Activated gamma-delta T cell treated with anti-CD3 and anti-CD28 coated beads, Interleukin-2, amount 50 U/mL, for 16 hours (primary cell): ENCODE measurements at places on chromosomes 2 and 18.

DNA sequence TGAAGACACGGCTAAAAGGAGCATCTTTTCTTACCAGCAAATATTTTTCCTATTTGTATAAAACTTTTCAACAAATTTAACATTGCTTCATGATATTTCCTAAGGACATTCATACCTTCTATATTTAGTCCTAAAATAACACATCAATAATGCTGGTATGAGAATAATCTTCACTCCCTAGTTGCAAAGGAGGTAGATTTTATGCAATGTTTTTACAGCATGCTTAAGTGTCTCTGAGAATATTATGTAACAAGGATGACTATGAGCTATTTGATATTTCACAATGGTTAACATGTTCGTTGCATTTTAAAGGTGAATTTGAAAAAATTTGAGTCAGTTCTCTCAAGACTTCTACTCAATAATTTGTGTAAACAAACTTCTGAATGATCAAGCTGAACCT, 506.7 kb downstream of the NUP35 start:
- DNase-seq: no peak

GRCh38 chr2:54360055-54360792, 95.9 kb upstream of the SPTBN1 start:
- DNase-seq: no peak

DNA sequence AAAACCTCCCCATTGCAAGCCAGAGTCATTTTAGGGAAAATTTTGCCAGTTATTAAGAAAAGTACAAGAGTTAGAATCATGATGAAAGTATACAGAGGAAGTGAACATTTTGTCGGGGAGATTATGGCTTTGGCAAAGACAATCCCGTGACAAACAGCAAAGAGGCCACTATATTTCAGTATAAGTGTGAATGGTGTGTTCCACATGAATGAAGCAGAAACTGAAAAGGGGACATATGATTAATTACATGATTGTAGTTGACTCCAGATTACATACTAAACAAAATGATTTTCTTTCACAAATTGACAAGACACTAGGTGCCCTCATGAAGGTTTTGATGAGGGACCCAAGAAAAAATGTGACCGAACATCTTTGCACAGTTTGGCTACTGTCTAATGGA, 42.0 kb downstream of the SP140 start:
- DNase-seq: no peak

DNA sequence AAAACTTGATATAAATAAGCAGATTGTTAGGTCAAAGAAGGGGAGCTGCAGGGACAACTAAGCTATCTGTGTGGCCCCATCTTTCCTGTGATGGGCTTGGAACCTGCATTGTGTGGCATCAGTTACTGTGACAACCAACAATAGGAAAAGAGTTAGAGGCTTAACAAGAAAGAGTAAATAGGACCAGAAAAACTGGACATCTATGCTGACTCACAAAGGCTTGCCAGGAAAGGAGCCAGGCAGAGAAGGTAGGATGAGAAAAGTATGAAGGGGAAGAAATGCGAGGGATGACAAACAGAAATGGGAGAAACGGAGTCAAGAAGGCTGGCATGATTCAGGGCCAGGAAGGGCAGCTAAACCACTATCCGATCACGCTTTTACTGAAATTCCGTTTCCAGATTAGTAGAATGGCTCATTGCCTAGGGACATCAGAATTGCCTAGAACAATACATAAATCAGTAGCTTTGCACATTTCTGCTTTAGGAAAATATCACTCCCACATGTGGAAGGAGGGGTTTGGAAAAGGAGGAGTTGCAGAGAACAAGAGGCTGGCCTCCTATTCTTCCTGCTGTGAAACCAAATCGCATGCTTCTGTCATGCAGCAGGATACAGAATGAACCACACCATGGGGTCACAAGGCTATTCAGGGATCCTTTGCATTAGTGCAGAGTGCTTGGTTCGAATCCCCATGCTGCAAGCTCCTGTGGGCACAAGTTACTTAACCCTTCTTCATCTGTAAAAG, 7.3 kb downstream of the PLA2R1 start:
- DNase-seq: no peak

DNA sequence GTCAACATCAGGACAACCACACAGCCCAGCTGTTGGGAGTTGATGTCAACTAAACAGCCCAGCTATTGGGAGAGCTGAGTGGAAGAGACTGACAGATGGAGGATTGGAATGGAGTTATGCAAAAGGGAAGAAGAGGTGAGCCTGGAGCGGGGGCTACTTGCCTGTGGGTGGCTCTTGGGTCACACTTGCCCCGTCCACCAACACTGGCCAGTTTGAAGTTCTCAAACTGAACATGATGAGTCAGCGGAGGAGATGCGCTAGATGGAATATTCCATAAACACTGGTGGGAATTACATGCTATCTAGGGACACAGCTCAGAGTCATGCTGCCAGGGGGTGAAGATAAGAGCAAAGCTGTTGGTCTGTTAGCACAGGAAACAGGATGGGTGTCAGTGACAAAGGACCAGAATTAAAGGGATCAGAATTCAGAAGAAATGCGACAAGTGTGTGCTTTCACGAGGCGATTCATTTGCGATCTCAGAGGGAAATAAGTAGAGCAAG, 33.2 kb upstream of the AGAP1 start:
- no peak for DNase-seq

- DNase-seq: no peak
These were observed 18.0 kb downstream of the HJURP start for GRCh38 chr2:233836359-233836758.

DNA sequence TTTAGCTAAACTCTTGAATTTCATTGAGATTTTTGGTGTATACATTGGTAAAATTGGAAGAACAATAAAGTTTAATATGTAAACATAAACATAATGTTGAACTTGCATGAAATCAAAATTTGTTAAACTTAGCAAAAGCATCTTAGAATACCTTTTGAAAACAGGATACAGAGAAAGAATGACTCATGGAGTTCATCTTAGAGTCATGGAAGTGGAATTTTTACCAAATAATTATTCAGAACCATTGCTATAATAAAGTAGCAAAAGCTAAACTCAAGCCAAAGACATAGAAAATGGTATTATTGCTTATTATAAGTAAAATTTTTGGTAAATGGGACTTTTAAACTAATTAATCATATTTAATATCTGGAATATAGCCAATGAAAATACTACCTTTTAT, 841.6 kb upstream of the SLC39A10 start:
- no peak for DNase-seq

DNA sequence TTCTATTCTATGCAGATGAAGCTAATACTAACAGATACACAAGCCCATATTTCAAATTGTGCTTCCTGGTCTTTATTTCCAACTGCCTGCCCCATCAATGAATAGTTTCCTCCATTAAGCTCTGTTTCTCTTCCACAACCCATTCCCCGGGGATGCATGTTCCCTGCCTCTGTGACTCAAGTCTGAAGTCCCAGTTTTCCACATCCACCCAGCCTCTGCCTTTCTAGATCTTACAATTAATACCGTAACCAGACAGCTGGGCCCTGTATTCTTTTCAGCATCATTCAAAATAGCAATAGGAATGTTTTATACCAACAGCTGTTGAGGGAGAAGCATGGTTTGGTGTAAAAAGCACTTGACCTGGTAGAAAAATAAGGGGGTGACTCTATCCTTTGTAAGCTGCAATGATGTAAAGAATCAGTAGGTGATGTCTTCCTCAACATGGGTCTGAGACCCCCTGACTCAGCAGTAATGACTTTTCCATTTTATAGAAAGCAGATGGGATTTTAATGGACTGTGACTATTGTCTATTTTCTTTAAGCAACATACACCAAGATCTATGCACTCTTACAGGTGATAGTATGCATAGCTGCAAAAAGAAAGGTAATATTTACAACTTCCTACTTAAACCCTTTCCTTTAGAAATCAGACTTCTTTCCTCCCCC, 46.1 kb upstream of the DAPL1 start:
- DNase-seq: no peak

DNA sequence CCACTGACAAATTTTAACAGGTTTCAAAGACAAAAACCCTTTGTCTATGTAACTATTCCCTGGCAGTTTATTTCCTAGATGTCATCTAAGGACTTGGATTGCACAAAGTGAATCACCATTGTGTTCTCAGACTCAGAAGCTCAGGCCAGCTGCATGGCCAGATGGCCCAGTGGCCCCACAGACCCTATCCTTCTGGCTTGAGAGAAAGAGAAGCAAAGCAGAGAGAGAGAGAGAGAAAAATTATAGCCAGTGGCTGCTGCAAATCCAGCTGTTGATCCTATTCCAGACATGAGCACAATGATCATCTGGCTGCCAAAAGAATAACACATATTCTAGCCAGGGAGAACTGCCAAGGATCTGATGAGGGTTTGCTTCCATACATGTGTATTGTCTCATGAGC, 25.8 kb downstream of the CTLA4 start:
- no peak for DNase-seq

DNA sequence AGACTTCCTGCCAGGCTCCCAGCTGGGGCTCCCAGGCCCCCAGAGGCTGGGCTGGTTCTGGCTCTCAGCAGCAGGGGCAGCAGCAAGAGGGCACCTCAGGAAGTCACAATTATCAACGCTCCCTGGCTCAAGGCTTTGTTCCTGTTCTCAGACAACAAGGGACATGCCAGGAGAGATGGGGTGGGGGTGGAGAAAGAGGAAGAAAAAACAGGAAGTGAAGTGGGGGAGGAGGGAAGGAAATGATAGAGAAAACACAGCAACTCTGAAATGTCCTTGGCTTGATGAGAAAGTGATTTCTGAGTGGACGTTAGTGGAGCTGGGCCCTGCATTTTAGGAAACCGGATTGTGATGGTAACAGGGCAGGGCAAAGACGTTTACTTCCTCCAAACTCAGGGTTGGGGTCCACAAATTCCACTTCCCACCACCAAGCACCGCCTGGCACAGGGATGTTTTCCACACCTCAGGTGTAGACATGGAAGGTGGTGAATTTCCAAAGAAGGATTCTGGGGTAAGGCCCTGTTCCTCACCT, 40.4 kb downstream of the CYRIA start:
- DNase-seq: no peak

- DNase-seq: no peak
These were observed 19.4 kb upstream of the KIF1A start for GRCh38 chr2:240839152-240840143.

- DNase-seq: no peak
These were observed 4.3 kb upstream of the PDCD1 start for GRCh38 chr2:241862775-241863535.

GRCh38 chr2:105911425-105911824, 166.7 kb downstream of the NCK2 start:
- DNase-seq: no peak

GRCh38 chr2:217402761-217403383, 543.0 kb upstream of the TNP1 start:
- DNase-seq: no peak

- no peak for DNase-seq
These were observed 6.6 kb downstream of the NT5DC4 start for GRCh38 chr2:112727276-112728028.

DNA sequence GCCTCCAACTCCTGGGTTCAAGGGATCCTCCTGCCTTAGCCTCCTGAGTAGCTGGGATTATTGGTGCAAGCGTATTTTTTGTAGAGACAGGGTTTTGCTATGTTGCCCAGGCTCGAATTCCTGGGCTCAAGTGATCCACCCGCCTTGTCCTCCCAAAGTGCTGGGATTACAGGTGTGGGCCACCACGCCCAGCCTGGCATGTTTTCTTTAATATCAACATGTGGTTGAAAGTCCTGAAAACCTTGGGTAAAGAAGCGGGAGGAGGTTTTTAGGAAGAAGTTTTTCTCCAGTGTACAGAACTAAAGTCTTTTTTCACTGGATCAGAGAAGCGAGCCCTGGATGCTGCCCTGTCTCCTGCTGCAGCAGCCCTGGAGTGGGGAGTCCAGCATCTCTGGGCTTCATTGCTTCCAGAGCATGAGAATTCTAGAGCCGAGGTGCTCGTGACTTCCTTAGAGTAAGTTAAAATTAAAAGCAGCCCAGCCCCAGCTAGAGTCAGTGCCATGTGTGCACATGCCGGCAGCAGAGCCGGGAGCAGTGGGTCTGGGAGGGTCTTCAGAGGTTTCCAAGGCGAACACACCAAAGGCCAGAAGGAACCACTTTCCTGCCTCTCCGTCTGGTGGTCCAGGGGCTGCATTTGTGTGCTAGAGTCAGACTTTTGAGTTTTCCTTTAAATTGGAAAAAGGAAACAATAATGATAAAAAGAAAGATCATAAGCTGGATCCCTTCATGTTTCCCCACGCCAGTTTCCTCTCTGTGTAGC, 31.2 kb downstream of the ITGB1BP1 start:
- DNase-seq: no peak

- DNase-seq: no peak
These were observed 253.7 kb upstream of the THUMPD2 start for GRCh38 chr2:40032650-40033319.

DNA sequence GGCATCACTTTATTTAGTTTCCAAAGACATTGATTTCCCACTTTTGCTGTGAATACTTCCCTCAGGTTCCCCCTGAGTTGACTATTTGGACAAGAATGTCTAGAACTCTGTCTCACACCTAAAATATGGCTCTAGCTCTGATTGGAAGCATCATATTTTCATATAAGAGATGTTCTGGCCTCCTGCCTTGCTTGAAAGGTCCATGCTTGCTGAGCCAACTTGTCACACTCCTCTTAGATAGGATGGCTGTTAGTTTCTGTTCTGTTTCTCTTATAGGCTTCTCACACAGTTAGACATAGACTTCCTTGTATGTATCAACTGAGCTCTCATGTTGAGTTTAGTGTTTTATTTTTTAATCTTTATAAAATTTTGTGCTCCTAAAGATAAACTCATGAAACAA, 87.1 kb downstream of the CNTNAP5 start:
- no peak for DNase-seq

GRCh38 chr2:11370377-11371091, 26.1 kb upstream of the ROCK2 start:
- no peak for DNase-seq

- DNase-seq: no peak
These were observed 6.8 kb downstream of the CPLX4 start for GRCh38 chr18:59311631-59312030.

GRCh38 chr2:181203412-181203811, 223.0 kb downstream of the UBE2E3 start:
- DNase-seq: no peak

DNA sequence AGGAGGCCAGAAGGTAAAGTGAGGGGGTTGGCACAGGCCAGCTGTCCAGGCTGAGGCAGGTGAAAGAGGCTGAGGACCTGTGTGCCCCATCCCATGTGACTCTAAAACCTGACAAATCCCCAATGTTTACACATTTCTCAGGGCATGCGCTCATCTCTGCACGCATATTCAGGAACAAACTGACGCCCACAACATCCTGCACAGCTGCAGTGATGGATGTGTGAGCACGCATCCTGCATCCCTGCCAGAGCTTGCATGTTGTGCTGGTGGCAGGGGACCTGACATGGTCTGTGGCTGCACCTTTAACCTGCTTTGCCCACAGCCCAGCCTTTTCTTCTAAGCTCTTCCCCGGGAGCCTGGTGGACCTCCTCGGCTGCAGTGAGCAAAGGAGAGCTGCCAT, 83.1 kb downstream of the FBXO15 start:
- DNase-seq: no peak
